ENCODE measurements at places on chromosomes 2 and 18. TPM values are rescaled to one million over a fixed set of nuclear protein-coding genes. Genes with fewer than 3 reads are reported as not detected.

Gene COL5A2
- 0.52 TPM for total RNA-seq

Gene PDE1A
- total RNA-seq, result not detected

Gene CHRNG
- not detected for total RNA-seq

Gene CD226
- total RNA-seq, result 88.2 TPM

Gene ACSL3
- 51.5 TPM for total RNA-seq
